ENCODE measurements at places on chromosomes 2 and 18. TPM values are rescaled to one million over a fixed set of nuclear protein-coding genes. Genes with fewer than 3 reads are reported as not detected.
A peak's percentile ranks its signal among the peaks of the same experiment; 100 is the strongest.

DNA sequence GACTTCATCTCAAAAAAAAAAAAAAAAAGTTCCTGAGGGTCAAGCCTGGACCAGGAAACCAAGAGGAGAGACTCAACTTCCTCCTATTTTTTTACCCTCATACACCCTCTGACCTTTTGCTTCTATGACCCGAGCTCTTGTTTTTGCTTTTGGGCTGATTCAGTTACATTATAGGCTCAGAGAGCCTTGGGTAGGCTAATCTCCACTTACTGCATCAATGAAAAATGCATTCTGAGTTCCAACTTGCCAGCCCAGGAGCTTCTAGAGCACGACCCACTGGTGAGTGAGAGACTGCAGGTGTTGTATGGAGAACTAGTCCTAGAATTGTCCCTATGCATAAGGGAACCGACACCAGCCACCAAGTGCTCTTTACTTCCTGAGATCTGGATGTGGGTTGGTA is 91.1 kb downstream of the CABLES1 start:
- peaks cover 36% of the 10 kb centered on the region for H3K4me1 ChIP-seq
- H3K27me3 ChIP-seq = no peaks in the 10 kb centered on the region
- no peak for DNase-seq
- no peak overlapping the region for H3K27ac ChIP-seq

DNA sequence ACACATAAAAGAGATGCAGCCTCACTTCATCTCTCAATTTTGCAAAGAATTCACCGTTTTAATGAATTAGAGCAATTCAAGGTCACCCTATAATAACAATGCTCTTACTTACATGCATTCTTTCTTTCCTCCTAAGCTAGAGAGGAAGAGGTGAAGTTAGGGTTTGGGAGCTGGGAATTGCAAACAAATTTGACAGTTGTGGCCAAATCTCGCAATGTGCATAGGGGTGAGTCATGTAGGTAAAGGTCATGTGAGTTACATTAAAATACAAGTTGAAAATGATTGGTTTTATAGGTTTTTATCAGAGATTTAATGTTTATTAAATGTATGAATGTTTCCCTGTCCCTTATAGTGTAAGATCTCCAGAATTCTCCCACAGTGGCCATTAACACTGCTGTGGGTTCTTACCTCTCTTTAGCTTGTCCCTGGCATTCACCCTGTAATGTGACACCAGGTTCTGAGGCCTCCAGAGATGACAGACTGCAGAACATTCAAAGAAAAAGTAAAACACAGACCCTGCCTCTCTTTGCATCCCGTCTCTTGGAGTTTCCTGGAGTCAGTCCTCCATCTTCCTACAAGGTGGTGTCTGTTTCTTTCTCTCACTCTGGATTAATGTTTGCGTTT is 53.7 kb upstream of the LGALSL start:
- H3K4me3 ChIP-seq = no peak overlapping the region
- H3K4me1 ChIP-seq = no peaks in the 10 kb centered on the region
- no peak overlapping the region for H3K27ac ChIP-seq
- H3K27me3 ChIP-seq = peaks cover 12% of the 10 kb centered on the region
- no peak for DNase-seq
- no peaks in the 10 kb centered on the region for H3K36me3 ChIP-seq

DNA sequence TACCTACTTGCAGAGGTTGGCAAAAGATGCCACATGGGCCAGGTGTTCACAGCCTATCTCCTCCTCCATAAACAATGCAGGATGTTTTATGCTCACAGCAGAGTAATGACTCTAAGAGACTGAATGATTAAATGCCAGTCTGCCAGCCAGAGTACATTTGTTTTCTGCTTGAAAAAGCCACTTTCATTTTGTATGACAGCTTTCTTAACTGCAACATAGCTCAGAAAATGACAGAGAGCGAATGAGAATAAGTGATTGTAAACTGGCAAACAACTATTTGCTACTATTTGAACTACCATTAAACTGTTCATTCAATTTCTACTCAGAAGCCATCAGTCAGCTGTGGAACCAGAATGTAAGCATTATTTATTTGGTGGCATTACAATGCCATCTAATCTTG is 50.6 kb upstream of the DCC start:
- no peaks in the 10 kb centered on the region for H3K27me3 ChIP-seq
- no peak overlapping the region for H3K27ac ChIP-seq
- no peaks in the 10 kb centered on the region for H3K4me1 ChIP-seq
- H3K4me3 ChIP-seq = no peak overlapping the region
- DNase-seq = no peak

GRCh38 chr2:10039658-10040410 is 3.5 kb upstream of the KLF11 start:
- peaks cover 42% of the 10 kb centered on the region for H3K4me1 ChIP-seq
- H3K36me3 ChIP-seq = peaks cover 12% of the 10 kb centered on the region
- no peak for DNase-seq
- peaks cover 26% of the 10 kb centered on the region for H3K27me3 ChIP-seq
- no peak overlapping the region for H3K27ac ChIP-seq

DNA sequence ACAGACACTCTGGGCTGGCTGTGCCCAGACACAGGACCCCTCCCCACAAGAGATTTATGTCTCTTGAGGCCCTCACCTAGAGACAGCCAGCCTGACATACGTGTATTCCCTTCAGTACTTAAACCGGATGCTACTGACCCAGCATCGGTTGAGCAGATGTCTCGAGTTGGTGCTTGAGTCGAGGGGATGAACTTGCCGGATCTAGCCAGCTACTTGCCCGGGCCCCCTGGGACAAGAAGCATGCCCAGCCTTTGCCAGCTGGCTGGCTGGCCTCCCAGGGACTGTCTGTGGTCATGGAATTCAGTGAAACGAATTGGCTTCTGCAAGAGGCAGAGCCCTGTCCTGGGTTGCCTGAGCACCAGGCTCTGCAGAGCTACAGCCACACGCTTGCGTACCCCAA is 36.0 kb downstream of the DNMT3A start:
- peaks cover 65% of the 10 kb centered on the region for H3K36me3 ChIP-seq
- peaks cover 44% of the 10 kb centered on the region for H3K4me1 ChIP-seq
- H3K4me3 ChIP-seq = no peak overlapping the region
- H3K27ac ChIP-seq = no peak overlapping the region

GRCh38 chr2:104804148-104804890 is 49.6 kb upstream of the POU3F3 start:
- no peaks in the 10 kb centered on the region for H3K4me1 ChIP-seq
- DNase-seq = no peak
- no peak overlapping the region for H3K4me3 ChIP-seq

GRCh38 chr2:223029287-223029686 is 22.7 kb upstream of the KCNE4 start:
- no peak for DNase-seq
- H3K4me3 ChIP-seq = no peak overlapping the region
- no peaks in the 10 kb centered on the region for H3K4me1 ChIP-seq
- no peaks in the 10 kb centered on the region for H3K36me3 ChIP-seq
- H3K27ac ChIP-seq = no peak overlapping the region

GRCh38 chr18:40469316-40469715 is 1485.7 kb upstream of the PIK3C3 start:
- H3K27ac ChIP-seq = no peak overlapping the region
- no peaks in the 10 kb centered on the region for H3K27me3 ChIP-seq
- no peaks in the 10 kb centered on the region for H3K4me1 ChIP-seq
- no peak overlapping the region for H3K4me3 ChIP-seq
- no peaks in the 10 kb centered on the region for H3K36me3 ChIP-seq

GRCh38 chr2:11074246-11074820 is 80.9 kb upstream of the SLC66A3 start:
- no peaks in the 10 kb centered on the region for H3K36me3 ChIP-seq
- H3K27me3 ChIP-seq = peaks cover 19% of the 10 kb centered on the region
- DNase-seq = no peak
- peaks cover 20% of the 10 kb centered on the region for H3K4me1 ChIP-seq
- no peak overlapping the region for H3K27ac ChIP-seq
- no peak overlapping the region for H3K4me3 ChIP-seq

- no peak for DNase-seq
- no peaks in the 10 kb centered on the region for H3K4me1 ChIP-seq
- no peaks in the 10 kb centered on the region for H3K36me3 ChIP-seq
- H3K4me3 ChIP-seq = no peak overlapping the region
These were observed 95.6 kb upstream of the KLHL14 start for GRCh38 chr18:32868406-32868805.

- peaks cover 17% of the 10 kb centered on the region for H3K27me3 ChIP-seq
- DNase-seq = no peak
- no peak overlapping the region for H3K27ac ChIP-seq
- H3K4me1 ChIP-seq = peaks cover 25% of the 10 kb centered on the region
These were observed 5.3 kb upstream of the RAB12 start for GRCh38 chr18:8603663-8604520.

DNA sequence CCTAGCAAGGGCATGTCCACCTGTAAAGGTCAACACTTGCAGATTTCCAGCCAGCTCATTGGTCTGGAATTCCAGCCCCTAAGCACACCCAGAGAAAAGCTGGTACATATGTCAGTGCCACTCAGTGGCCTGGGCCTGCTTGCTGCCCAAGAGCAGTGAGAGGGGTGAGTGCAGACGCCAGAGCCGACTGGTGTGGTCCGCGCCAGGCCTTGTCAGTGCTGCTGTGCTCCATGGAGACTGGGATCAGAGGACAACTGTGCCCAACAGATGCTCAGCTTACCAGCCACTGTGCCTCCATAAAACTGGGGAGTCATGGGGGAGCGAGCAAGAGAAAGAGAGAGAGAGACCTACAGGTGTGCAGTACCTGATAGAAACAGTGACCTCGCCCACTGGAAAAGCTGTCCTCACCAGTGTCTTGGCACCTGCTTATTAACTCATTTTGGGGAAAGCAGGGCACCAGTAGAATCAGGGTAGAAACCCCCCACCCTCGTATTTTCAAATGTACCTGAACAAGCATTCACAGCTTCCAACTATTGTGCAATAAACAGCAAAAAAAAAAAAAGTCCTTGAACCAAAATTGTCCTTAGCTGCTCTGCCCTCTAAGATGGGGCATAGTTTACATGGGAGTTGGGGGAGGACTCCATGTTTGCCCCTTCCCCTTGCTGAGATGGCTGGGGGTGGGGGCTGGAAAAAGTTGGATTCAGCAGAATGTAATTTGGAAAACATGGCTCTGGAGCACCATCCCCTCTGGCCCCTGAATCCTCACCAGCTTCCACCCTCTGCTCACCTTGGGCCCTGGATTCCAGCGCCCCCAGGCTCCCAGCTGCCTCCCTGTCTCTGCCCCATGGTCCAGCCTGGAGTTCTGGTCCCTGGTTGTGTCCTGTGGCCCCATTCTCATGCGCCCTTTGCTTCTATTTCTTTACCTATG is 1.4 kb upstream of the SP140L start:
- H3K27me3 ChIP-seq = no peaks in the 10 kb centered on the region
- H3K4me1 ChIP-seq = peaks cover 71% of the 10 kb centered on the region
- H3K36me3 ChIP-seq = peaks cover 65% of the 10 kb centered on the region
- no peak for DNase-seq
- peak overlapping the region; percentile 89 for H3K4me3 ChIP-seq

GRCh38 chr2:43255296-43255910 is 29.0 kb upstream of the ZFP36L2 start:
- H3K27ac ChIP-seq = no peak overlapping the region
- no peak overlapping the region for H3K4me3 ChIP-seq
- H3K36me3 ChIP-seq = no peaks in the 10 kb centered on the region
- no peaks in the 10 kb centered on the region for H3K27me3 ChIP-seq

DNA sequence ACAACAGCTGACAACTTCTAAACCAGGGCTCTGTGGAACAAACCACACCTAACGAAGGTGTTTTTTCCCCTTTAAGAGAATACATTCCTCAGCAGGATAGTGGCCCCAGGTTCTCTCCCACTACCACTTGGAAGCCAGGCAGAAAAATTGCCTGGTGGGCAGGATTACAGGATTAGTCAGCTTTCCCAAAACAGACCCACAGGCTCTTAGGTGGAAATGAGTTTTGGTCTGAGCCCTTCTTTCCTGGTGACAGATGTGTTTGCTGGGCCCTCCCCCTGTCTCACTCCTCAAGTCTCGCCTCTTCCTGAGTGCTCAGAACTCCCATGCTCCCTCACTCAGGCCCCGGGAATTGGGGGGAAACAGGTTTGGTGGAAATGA is 139.4 kb upstream of the HAAO start:
- no peak overlapping the region for H3K27ac ChIP-seq
- H3K36me3 ChIP-seq = no peaks in the 10 kb centered on the region
- H3K4me1 ChIP-seq = peaks cover 5% of the 10 kb centered on the region
- H3K4me3 ChIP-seq = no peak overlapping the region

- peaks cover 10% of the 10 kb centered on the region for H3K4me1 ChIP-seq
- no peak for DNase-seq
- no peaks in the 10 kb centered on the region for H3K36me3 ChIP-seq
- no peak overlapping the region for H3K27ac ChIP-seq
These were observed 103.5 kb downstream of the ICOS start for GRCh38 chr2:204040016-204040415.

- H3K27me3 ChIP-seq = no peaks in the 10 kb centered on the region
- peak; percentile 5 for DNase-seq
- H3K27ac ChIP-seq = no peak overlapping the region
- no peaks in the 10 kb centered on the region for H3K4me1 ChIP-seq
- H3K4me3 ChIP-seq = no peak overlapping the region
These were observed 88.8 kb downstream of the USP40 start for GRCh38 chr2:233477548-233478433.

DNA sequence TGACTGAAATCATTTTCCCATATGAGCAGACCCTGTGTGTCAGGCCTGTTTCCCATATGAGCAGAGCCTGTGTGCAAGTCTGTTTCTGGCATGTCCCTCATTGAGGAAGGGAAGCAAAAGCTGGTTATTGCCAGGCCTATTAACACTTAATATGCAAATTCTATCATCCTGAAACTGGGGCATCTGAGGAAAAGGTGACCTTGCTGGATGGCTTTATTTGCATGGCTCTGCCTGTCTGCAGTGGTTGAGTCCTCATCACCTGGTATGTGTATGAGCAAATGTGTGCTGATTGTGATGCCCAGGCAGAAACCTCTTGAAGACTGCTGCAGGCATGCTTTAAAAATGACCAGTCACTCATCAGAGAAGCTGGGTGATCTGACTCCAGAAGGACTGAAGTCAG is 31.2 kb downstream of the EIF4E2 start:
- DNase-seq = no peak
- H3K36me3 ChIP-seq = peaks cover 13% of the 10 kb centered on the region
- H3K4me3 ChIP-seq = no peak overlapping the region
- H3K27ac ChIP-seq = no peak overlapping the region

IRS1 gene
- 7.2 TPM for total RNA-seq

FAM110C gene
- total RNA-seq = 5.1 TPM

B3GNT7 gene
- total RNA-seq = 0.15 TPM

ANKRD30BL gene
- total RNA-seq = not detected

VIT gene
- total RNA-seq = not detected

CAPN14 gene
- 0.35 TPM for total RNA-seq

All from activated CD4-positive, alpha-beta memory T cell treated with anti-CD3 and anti-CD28 coated beads, Interleukin-2, amount 10 ng/mL, durations not matched to agents 7 days and 5 days (primary cell).